Muscle of leg (tissue), 16 donors: ENCODE measurements at places on chromosomes 2 and 18. TPM values are rescaled to one million over a fixed set of nuclear protein-coding genes. Genes with fewer than 3 reads are reported as not detected.

The ERFE gene
- total RNA-seq: 6.1 TPM

The TCF23 gene
- 0.35 TPM for total RNA-seq

The NMUR1 gene
- total RNA-seq: 0.18 TPM

The TTL gene
- 36.3 TPM for total RNA-seq

DNA sequence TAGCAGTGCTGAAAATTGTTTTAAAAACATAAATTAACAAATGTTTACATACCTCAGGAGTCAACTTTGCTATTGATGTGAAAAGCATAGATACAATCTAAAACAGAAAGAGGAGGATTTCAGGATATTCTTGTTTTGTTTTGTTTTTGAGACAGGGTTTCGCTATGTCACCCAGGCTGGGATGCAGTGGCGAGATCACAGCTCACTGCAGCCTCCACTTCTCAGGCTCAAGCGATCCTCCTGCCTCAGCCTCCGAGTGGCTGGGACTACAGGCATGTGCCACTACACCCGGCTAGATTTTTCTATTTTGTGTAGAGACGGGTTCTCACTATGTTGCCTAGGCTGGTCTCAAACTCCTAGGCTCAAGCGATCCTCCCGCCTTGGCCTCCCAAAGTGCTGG, 60.6 kb downstream of the C2orf74 start:
- H3K27me3 ChIP-seq: no peaks in the 10 kb centered on the region
- no peaks in the 10 kb centered on the region for H3K4me1 ChIP-seq
- peaks cover 23% of the 10 kb centered on the region for H3K36me3 ChIP-seq
- H3K27ac ChIP-seq: no peak overlapping the region

DNA sequence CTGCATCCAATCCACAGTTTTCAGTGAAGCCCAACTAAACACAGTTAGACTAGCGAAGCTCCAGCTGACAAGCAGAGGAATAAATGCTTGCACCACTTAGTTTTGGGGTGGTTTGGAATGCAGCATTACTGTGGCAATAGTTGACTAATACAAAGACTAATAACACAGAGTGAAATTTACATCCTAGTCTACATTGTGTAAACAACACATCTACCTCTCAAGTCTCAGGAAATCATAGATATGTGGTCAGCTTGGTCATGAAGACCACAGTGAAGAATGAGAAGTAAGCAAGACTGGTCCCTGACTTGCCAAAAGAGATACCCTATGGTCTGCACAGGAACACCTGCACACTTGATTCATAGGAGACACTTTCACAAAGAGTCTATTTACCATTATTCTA, 155.1 kb upstream of the TANK start:
- H3K4me3 ChIP-seq: no peak overlapping the region
- no peaks in the 10 kb centered on the region for H3K27me3 ChIP-seq
- H3K27ac ChIP-seq: no peak overlapping the region
- H3K4me1 ChIP-seq: no peaks in the 10 kb centered on the region
- DNase-seq: no peak

GRCh38 chr18:49949951-49950395, 136.6 kb upstream of the ACAA2 start:
- no peak overlapping the region for H3K4me3 ChIP-seq
- no peaks in the 10 kb centered on the region for H3K4me1 ChIP-seq
- H3K36me3 ChIP-seq: no peaks in the 10 kb centered on the region
- no peak overlapping the region for H3K27ac ChIP-seq
- H3K27me3 ChIP-seq: peaks cover 9% of the 10 kb centered on the region

- no peaks in the 10 kb centered on the region for H3K27me3 ChIP-seq
- H3K4me3 ChIP-seq: no peak overlapping the region
- peak; percentile 50 for DNase-seq
- no peak overlapping the region for H3K27ac ChIP-seq
- no peaks in the 10 kb centered on the region for H3K36me3 ChIP-seq
These were observed 401.4 kb downstream of the NBAS start for GRCh38 chr2:15159751-15160177.

DNA sequence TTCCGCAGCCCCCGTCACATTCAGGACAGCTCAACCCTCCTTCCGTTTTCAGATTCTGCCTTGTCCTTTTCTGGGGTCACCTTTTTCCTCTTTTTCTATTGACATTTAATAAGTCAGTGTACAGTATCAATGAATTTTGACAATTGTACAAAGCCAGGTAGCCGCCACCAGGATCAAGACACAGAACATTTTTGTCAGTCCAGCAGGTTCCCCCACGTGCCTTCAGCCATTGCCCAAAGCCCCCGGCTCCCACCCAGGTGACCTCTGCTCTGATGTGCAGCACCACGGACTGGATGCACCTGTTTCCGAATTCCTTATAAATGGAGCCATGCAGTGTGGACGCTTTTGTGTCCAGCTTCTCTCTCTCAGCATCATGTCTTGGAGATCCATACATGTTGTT, 30.0 kb downstream of the CROCC2 start:
- H3K27ac ChIP-seq: no peak overlapping the region
- no peak overlapping the region for H3K4me3 ChIP-seq
- no peaks in the 10 kb centered on the region for H3K36me3 ChIP-seq
- H3K27me3 ChIP-seq: no peaks in the 10 kb centered on the region

- peaks cover 6% of the 10 kb centered on the region for H3K4me1 ChIP-seq
- H3K27ac ChIP-seq: no peak overlapping the region
- H3K36me3 ChIP-seq: no peaks in the 10 kb centered on the region
- peaks cover 4% of the 10 kb centered on the region for H3K27me3 ChIP-seq
- DNase-seq: no peak
- H3K4me3 ChIP-seq: no peak overlapping the region
These were observed 279.5 kb upstream of the SIX2 start for GRCh38 chr2:45288532-45289417.

DNA sequence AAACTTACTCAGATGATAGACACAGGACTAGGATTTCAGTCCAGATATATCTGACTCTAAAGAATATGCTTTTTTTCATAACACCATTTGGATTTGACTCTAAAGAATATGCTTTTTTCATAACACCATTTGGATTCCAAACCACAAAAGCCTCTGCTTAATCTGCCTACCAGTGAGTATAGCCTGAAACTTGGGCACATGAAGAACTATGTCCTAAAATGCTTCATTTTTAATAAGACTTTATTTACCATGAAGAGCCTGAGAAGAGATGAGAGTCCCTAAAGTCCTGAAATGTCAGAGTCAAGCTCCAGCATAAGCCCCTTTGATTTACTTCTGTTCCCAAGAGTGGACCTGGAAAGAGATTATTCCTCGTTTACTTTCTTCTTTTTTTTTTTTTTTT, 54.5 kb upstream of the STPG4 start:
- H3K4me3 ChIP-seq: no peak overlapping the region
- H3K27ac ChIP-seq: no peak overlapping the region
- no peak for DNase-seq
- no peaks in the 10 kb centered on the region for H3K36me3 ChIP-seq
- H3K27me3 ChIP-seq: no peaks in the 10 kb centered on the region

DNA sequence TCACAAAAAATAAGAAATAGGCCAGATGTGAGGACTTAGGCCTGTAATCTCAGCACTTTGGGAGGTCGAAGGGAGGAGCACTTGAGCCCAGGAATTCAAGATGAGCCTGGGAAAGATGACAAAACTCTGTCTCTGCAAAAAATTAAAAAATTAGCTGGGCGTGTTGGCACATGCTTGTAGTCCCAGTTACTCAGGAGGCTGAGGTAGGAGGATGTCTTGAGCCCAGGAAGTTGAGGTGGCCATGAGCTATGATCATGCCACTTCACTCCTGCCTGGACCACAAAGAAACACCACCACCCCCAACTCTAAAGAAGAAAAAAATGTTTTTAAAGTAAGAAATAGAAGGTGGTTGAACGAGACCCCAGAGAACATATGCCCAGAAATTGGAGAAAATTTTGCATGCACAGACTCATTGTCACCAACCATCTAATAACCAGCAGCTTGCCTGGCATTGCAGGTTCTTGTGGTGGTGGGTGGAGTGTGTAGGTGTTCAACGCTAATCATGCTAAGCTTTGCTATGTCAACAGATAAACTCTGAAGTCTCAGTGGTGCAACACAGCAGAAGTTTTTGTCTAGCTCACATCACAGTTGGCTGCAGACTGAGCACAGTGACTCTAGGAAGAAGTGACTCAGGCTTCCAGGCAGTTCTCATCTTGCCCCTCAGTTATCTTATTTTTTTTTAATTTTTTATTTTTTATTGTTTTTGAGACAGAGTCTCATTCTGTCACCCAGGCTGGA, 18.6 kb downstream of the ARL4C start:
- H3K36me3 ChIP-seq: no peaks in the 10 kb centered on the region
- H3K4me3 ChIP-seq: no peak overlapping the region
- no peak overlapping the region for H3K27ac ChIP-seq
- H3K4me1 ChIP-seq: no peaks in the 10 kb centered on the region
- no peaks in the 10 kb centered on the region for H3K27me3 ChIP-seq

DNA sequence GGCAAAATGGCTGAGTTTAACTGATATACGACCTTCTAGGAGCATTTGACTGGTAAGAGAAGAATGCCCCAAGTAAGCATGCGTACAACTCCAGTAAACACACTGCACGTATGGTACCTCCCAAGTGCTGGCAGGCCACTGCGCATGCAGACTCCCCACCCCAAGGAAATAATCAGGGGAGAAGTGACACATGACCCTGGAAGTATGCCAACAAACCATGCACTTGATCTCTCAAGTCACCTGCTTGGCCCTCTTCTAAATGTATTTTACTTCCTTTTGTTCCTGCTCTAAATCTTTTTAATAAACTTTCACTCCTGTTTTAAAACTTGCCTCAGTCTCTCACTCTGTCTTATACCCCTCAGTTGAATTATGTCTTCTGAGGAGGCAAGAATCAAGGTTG, 129.8 kb upstream of the COL5A2 start:
- H3K4me3 ChIP-seq: no peak overlapping the region
- no peaks in the 10 kb centered on the region for H3K27me3 ChIP-seq
- DNase-seq: no peak
- H3K36me3 ChIP-seq: no peaks in the 10 kb centered on the region
- no peak overlapping the region for H3K27ac ChIP-seq
- H3K4me1 ChIP-seq: no peaks in the 10 kb centered on the region

DNA sequence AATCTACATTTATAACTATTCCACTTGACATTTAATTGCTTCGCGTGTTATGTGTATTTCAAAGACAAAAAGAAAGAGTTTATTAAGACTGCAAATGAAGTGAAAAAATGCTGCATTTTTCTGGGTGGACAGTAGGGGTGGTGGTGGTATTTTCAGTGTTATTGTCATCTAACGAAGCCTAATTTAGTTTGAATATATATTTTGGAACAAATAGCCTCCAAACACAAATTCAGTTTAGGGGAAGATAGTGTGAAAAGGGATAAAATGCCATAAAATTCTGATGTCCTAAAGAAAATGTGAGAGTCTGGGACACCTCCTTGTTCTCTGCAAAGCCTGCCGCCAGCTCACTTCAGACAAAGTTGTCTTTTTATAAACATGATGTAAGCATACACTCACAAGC, 425.1 kb downstream of the NRXN1 start:
- H3K27me3 ChIP-seq: no peaks in the 10 kb centered on the region
- peak; percentile 72 for DNase-seq
- peaks cover 8% of the 10 kb centered on the region for H3K4me1 ChIP-seq
- no peaks in the 10 kb centered on the region for H3K36me3 ChIP-seq

DNA sequence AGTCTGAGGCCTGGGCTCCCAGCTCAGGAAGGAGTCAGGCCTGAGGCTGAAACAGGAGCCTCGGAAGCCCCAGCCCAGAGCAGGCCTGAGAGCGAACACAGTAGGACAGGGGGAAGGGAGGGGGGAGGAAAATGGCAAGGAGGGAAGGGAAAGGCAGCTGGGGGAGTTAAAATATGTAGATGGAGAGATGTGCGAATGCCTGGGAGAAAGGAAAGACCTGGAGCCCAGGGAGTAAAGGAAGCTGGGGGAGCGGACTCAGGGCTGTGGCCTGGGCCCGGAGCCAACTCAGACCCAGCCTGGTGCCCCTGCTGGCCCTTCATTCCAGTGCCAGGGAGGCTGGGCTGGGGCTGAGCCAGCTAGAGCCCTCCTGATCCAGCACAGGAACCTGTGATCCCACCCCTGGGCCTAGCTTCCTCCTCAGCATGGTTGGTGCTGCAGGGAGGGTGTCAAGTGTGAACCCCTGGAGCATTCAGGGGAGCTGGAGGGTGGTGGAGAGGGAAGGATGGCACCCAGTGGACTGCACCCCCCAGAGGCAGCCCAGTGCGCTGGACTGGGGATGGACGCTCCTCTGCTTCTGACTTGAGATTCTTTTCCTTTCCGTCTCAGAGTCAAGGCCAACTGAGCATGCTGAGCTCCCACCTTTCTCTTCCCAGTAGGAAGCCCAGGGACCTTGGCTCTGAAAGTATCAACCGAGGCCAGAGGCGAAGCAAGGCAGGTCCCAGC, 46.3 kb downstream of the EMX1 start:
- no peak overlapping the region for H3K4me3 ChIP-seq
- peak; percentile 21 for DNase-seq
- H3K4me1 ChIP-seq: peaks cover 6% of the 10 kb centered on the region

DNA sequence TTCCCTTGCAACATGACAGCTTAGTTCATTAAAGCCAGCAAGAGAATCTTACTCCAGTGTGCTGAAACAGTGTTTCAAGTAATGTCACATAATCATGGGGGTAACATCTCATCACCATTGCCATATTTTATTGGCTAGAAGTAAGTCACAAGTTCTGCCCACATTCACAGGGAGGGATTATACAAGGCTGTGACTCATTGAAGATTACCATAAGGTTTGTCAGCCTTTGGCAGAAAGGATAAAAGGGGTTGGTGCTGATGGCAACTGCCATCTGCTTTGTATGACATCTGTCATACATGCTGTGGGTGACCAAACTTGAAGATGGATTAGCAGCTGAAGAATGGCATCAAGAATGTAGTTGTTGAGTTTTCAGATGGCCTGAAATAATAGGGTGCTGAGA, 61.2 kb downstream of the KCNE4 start:
- no peaks in the 10 kb centered on the region for H3K27me3 ChIP-seq
- H3K4me1 ChIP-seq: peaks cover 1% of the 10 kb centered on the region
- DNase-seq: no peak
- no peak overlapping the region for H3K27ac ChIP-seq
- no peak overlapping the region for H3K4me3 ChIP-seq

DNA sequence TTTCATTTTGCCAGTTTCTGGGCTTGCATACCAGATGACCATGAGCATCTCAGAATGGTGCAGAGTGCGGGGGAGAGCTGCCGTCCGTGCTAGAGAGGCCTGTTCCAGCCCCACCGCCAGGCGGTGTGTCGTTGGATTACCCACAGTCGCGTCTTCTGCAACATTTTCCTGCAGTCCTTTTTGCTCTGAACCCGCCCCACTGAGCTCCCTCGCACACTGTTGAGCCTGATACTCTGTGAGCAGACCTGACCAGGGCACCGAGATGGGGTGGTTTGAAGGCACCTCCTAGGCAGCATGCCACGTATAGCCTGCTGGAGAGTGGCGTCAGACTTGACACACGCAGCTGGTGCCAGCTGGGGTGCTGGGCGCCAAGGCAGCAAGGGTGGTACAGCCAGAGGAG, 18.1 kb downstream of the PPP1R7 start:
- no peaks in the 10 kb centered on the region for H3K27me3 ChIP-seq
- DNase-seq: no peak
- no peaks in the 10 kb centered on the region for H3K4me1 ChIP-seq
- no peak overlapping the region for H3K4me3 ChIP-seq
- no peak overlapping the region for H3K27ac ChIP-seq
- peaks cover 66% of the 10 kb centered on the region for H3K36me3 ChIP-seq

DNA sequence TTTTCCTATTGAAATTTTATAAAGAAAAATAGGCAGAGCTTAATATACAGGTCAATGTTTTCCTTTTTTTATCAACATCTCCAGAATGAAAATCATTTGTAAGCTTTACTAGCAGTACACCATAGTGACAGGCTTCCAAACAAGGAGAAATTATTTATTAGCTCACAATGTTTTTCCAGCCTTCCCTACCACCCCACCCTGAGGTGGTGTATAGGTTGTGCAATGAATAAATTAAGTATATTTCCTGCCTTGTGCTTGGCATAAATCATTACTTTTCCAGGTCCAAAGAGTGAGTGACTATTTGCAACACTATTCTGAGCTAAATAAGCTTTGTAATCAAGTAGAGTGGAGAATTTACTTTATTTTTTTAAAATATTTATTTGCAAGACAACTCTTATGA, 876.2 kb upstream of the POU3F3 start:
- no peaks in the 10 kb centered on the region for H3K36me3 ChIP-seq
- H3K4me3 ChIP-seq: no peak overlapping the region
- H3K27ac ChIP-seq: no peak overlapping the region
- DNase-seq: no peak
